ENCODE measurements at places on chromosomes 16 and 17.

GRCh38 chr17:43396491-43397060, 2.2 kb upstream of the ARL4D start:
- no peak overlapping the region for H3K4me3 ChIP-seq
- DNase-seq: no peak
- H3K4me1 ChIP-seq: peaks cover 8% of the 10 kb centered on the region
- H3K27me3 ChIP-seq: no peaks in the 10 kb centered on the region
- H3K36me3 ChIP-seq: no peaks in the 10 kb centered on the region

DNA sequence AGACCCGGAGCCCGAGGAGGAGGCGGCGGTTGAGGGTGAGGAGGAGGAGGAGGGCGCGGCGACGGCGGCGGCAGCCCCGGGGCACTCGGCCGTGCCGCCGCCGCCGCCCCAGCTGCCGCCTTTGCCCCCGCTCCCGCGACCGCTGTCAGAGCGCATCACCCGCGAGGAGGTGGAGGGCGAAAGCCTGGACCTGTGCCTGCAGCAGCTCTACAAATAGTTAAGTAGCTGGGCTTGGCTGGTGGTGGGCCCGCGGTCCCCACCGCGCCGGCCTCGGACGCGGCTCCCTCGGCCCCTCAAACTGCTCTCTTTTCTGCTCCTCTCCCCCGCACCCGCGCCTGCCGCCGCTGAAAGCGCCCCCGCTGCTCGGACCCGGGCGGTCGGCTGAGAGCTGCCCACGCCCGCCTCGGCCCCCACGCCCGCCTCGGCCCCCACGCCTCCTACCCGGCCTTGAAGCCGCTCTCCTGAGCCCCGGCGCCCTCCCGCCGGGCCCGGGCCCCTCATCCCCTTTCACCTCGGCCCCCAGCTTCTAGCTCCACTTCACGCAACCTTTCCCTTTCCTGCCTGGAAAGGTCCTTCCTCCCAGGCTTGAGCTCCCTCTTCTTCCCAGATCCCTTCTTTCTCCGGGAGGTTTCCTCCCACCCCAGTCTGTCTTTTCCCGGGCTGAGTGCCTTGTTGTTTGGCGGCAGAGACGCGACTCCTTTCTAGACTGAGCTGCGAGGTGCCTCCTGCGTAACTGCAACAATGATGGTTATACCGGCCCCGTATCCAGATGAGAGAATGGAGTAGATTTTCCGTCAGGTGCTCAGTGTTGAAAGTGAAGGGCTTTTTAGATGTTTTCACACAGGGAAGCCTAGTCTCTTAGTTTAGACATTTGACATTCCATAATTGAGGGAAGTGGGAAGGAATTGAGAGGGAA, 850 bp downstream of the PPM1E start:
- peaks cover 28% of the 10 kb centered on the region for H3K27me3 ChIP-seq
- DNase-seq: no peak
- no peaks in the 10 kb centered on the region for H3K36me3 ChIP-seq
- peak overlapping the region; percentile 77 for H3K4me3 ChIP-seq

- no peak for DNase-seq
- no peak overlapping the region for H3K27ac ChIP-seq
- no peaks in the 10 kb centered on the region for H3K36me3 ChIP-seq
- H3K4me1 ChIP-seq: no peaks in the 10 kb centered on the region
- H3K4me3 ChIP-seq: no peak overlapping the region
Measured at GRCh38 chr17:8742819-8743218, 1.8 kb downstream of the CCDC42 start.

DNA sequence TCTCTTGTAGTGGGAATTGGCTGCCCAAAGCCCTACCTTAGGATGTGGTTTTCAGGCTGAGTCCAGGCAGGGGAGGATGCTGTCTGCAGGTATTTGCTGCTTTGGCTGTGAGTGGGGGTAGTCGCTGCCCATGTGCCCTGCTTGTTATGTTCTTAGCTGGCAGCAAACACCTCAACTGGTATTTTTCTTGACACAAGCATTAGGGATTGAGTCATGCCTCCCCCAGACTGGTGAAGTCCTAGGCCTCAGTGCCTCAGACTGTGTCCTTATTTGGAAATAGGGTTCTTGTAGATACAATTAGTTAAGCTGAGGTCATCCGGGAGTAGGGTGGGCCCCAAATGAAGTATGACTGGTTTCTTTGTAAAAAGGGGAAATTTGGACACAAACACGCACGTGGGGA, 808.3 kb upstream of the EEF2KMT start:
- no peaks in the 10 kb centered on the region for H3K36me3 ChIP-seq
- no peak overlapping the region for H3K4me3 ChIP-seq
- DNase-seq: no peak
- H3K27ac ChIP-seq: no peak overlapping the region
- no peaks in the 10 kb centered on the region for H3K4me1 ChIP-seq

DNA sequence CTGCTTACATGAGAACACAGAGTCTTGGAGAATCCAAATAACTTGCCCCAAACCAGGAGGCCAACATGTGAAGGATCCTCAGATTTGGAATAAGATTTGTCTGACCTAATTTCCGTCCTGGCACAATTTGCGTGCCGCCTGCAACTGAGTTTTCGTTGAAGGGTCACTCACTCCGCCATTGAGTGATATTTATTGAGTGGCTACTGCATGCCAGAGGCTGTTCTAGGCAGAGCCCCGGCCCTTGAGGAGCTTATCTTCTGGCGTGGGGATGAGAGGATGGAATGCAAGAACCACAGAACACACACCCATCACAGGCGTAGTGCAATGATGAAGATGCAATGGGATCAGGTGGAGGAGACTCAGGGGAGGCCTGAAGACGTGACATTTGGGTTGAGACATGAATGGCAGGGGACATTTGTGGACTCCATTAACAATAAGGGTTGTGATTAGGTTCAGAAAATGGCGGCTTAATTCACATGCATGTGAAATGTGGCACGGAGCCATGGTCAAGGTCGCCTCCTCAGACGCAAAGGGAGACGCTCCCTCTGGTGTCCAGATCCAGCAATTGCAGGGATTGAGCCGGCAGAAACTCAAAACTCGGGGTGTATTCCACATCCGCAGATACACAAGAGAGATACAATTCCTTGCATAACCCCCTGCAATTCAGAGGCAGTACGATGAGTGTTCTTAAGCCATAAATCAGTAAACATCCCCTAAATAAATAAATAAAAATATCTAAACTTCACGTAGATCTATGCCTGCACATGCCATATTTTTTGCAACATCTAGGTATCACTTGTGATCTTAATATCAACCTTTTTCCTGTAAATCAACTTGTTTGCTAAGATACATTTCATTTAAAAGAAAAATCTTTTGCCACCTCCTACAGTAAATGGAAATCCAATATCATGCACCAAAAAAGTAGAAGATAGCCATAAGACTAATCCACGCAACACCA, 57.9 kb upstream of the CACNG4 start:
- H3K27ac ChIP-seq: no peak overlapping the region
- H3K36me3 ChIP-seq: no peaks in the 10 kb centered on the region
- no peaks in the 10 kb centered on the region for H3K27me3 ChIP-seq
- peak; percentile 9 for DNase-seq
- no peak overlapping the region for H3K4me3 ChIP-seq

DNA sequence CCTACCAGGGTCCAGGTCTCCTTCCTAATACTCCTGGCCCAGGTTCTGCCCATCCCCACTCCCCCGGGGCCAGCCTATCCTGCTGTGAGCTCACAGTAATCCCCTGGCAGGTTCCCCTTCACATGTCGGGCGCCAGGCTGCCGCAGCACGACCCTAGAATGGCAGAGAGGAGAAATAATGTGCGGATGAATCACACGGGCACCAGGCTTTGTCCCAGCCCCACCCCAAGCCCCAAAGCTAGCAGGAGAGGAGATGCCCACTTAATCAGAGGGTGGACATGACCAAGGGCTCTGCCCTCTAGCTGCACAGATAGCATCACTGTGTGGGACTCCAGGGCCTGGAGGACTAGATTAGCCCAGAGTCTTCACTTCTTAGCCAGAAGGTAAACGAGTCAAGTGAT, 39.5 kb downstream of the ST3GAL2 start:
- no peak overlapping the region for H3K27ac ChIP-seq
- H3K27me3 ChIP-seq: no peaks in the 10 kb centered on the region
- no peak overlapping the region for H3K4me3 ChIP-seq
- H3K4me1 ChIP-seq: peaks cover 7% of the 10 kb centered on the region
- no peak for DNase-seq
- H3K36me3 ChIP-seq: peaks cover 15% of the 10 kb centered on the region

- H3K36me3 ChIP-seq: no peaks in the 10 kb centered on the region
- H3K27ac ChIP-seq: no peak overlapping the region
- H3K4me1 ChIP-seq: no peaks in the 10 kb centered on the region
- no peaks in the 10 kb centered on the region for H3K27me3 ChIP-seq
Measured at GRCh38 chr17:78208486-78208885, 5.6 kb upstream of the BIRC5 start.

GRCh38 chr16:87681981-87682570, 79.8 kb downstream of the JPH3 start:
- DNase-seq: no peak
- no peak overlapping the region for H3K27ac ChIP-seq
- no peaks in the 10 kb centered on the region for H3K36me3 ChIP-seq
- no peaks in the 10 kb centered on the region for H3K4me1 ChIP-seq

DNA sequence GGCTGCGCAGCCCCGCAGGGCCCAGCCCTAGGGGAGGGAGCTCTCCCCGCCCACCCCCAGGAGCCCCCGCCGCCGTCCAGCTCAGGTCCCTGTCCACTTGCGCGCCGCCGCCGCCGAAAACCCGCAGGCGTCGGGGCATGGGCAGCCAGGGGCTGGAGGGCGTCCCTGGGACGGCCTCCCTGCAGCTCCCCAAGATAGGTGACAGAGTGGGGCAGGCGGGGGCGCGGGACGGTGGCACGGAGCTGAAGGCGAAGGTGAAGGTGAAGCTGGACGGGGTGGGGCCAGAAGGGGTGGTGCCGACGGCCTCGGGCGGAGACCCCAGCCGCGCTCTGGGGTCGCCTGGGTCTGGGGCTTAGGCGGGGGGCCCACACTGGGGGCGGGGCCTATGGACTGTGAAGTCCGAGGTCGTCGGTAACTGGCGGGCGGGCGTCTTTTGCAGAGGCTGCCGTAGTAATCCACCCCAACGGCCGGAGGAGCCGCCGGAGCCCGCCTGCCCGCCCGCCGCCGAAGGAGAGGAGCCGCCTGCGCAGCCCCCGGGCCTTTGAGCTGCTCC, 27.2 kb downstream of the SREBF1 start:
- no peak for DNase-seq
- H3K36me3 ChIP-seq: peaks cover 19% of the 10 kb centered on the region
- peaks cover 5% of the 10 kb centered on the region for H3K4me1 ChIP-seq
- H3K27me3 ChIP-seq: no peaks in the 10 kb centered on the region

DNA sequence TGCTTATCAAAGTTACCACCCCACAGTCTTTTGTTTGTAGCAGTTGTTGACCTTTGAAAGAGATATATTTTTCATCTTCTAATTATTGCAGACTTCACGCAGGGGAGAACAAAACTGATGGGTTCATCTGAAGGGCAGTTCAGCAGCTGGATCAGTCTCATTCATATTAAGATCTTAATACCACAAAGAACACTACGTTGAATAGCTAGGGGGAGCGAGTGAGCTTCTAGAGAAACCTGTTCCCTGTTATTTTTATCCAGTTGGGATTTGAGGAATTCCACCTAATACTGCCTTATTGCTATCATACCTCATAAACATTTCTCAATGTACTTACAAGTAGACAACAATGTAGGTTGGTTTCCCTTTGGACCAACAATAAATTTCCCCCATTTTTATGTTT, 306.1 kb upstream of the KIF2B start:
- H3K4me3 ChIP-seq: no peak overlapping the region
- no peaks in the 10 kb centered on the region for H3K27me3 ChIP-seq
- H3K4me1 ChIP-seq: no peaks in the 10 kb centered on the region

DNA sequence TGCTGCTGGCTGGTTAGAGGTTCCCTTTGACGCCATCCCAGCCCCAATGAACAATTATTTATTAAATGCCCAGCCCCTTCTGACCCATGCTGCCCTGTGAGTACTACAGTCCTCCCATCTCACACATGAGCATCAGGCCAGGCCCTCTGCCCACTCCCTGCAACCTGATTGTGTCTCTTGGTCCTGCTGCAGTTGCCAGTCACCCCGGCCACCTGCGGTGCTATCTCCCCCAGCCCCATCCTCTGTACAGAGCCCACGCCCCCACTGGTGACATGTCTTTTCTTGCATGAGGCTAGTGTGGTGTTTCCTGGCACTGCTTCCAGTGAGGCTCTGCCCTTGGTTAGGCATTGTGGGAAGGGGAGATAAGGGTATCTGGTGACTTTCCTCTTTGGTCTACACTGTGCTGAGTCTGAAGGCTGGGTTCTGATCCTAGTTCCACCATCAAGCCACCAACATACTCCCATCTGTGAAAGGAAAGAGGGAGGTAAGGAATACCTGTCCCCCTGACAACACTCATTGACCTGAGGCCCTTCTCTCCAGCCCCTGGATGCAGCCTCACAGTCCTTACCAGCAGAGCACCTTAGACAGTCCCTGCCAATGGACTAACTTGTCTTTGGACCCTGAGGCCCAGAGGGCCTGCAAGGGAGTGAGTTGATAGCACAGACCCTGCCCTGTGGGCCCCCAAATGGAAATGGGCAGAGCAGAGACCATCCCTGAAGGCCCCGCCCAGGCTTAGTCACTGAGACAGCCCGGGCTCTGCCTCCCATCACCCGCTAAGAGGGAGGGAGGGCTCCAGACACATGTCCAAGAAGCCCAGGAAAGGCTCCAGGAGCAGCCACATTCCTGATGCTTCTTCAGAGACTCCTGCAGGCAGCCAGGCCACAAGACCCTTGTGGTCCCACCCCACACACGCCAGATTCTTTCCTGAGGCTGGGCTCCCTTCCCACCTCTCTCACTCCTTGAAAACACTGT, 11.3 kb downstream of the CX3CL1 start:
- H3K27me3 ChIP-seq: no peaks in the 10 kb centered on the region
- H3K4me3 ChIP-seq: no peak overlapping the region
- DNase-seq: no peak
- H3K27ac ChIP-seq: no peak overlapping the region
- H3K36me3 ChIP-seq: no peaks in the 10 kb centered on the region

- peaks cover 24% of the 10 kb centered on the region for H3K4me1 ChIP-seq
- peaks cover 5% of the 10 kb centered on the region for H3K27me3 ChIP-seq
- no peaks in the 10 kb centered on the region for H3K36me3 ChIP-seq
- H3K27ac ChIP-seq: no peak overlapping the region
Measured at GRCh38 chr16:4309833-4310266, 6.0 kb upstream of the GLIS2 start.
